Cerebellar nuclear complex (tissue), 1 donor: ENCODE measurements at places on chromosomes 11 and 22.
A peak's percentile ranks its signal among the peaks of the same experiment; 100 is the strongest.

- DNase-seq = no peak
These were observed 11.0 kb downstream of the SLC29A2 start for GRCh38 chr11:66360406-66361073.

DNA sequence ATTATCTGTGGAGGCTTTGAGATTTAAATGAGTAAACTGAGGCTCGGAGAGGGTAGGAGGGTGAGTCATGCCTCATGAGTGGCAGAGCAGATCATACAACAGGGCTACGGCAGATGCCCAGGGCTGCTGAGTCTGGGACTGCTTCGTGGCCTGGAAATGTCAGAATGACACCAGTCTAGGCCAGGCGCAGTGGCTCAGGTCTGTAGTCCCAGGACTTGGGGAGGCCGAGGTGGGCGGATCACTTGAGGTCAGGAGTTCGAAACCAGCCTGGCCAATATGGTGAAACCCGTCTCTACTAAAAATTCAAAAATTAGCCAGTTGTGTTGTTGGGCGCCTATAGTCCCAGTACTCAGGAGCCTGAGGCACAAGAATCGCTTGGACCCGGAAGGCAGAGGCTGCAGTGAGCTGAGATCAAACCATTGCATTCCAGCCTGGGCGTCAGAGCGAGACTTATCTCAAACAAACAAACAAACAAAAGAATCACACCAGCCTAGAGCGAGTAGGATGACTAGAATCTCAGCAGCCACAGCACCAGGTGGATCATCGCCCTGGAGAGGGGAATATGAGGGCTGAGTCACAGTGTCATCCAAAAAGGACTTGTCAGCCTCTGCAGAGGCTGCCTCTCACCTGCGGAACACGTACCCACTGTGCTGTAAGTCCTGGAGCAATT, 48.6 kb upstream of the ADA2 start:
- no peak for DNase-seq

GRCh38 chr22:39422101-39422500, 22.5 kb downstream of the TAB1 start:
- no peak for DNase-seq

DNA sequence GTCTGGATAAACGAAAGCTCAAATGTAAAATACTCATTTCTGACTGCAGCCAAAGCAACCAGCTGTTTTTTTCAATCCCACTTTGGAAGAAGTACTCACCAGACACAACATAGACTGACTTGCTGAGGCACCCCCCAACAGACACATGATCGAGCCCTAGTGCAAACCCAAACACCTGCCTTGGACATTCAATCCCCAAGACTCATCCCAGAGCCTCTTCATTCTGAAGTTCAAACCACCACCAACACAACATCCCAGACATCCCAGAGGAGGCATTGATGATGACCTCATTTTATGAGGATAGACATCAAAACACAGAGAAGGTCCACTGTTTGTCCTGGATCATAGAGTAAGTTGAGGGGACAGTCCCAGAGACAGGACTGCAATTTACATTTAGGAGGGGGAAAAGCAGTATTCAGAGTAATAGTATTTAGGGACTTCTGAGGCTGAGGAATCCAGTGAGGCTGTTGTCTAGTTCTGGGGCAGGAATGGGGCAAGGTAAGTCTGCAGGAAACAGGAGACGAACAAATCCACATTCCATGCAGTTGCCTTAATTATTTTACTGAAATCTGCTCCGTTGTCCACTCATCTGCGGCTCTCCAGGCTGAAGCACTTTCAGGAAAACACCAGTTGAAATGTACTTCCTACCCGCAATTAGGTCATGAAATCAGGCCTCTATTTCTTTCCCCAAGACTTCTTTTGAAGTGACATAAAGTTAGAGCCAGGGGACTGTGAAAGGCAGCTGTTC, 54.8 kb downstream of the CLPB start:
- no peak for DNase-seq

GRCh38 chr22:36160499-36160942, at the start of gene APOL3:
Gene APOL3 (minus strand): TSS chr22:36160755. CDS start chr22:36149055, 11,700 bp downstream.
- no peak for DNase-seq

DNA sequence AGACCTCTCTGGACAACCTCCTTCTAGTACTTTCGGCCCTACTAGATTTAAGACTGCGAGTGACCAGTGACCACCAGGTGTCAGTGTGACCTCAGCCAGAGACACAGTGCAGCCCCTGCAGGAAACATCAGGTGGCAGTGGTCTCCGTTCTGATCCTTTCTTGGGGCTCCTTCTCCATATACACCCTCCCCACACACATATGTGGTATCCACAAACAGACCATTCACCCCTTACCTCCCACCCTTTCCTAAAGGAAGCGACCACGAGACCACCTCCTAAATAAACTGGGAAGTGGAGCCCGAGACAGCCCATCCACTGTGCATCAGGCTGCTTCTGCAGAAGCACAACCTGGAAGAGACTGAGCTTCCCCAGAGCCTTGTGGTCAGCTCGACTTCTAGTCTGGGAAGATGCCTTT, 38.5 kb upstream of the CYP2D6 start:
- DNase-seq = peak; percentile 33

- no peak for DNase-seq
These were observed 53.0 kb upstream of the LRRC32 start for GRCh38 chr11:76723548-76723947.

- DNase-seq = no peak
These were observed 14.7 kb downstream of the LUZP2 start for GRCh38 chr11:24511511-24511910.

DNA sequence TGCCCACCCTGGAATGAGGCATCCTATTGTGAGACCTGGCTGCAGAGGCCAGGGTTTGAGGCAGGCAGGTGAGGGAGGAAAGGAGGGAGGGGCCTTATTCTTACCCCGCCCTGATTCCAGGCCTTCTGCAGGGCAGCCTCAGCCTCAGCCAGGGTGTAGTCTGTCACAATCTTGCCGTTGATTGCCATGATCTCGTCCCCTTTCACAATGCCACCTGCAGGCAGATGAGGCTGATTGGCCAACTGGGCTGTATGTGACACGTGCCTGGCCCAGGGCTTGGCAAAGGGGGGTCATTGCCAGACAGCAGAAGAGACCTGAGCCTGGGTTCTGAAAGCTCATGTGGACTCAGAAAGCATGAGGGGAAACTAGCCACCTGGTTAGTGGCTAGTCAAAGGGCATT, 21.4 kb upstream of the ABCC8 start:
- DNase-seq = no peak

DNA sequence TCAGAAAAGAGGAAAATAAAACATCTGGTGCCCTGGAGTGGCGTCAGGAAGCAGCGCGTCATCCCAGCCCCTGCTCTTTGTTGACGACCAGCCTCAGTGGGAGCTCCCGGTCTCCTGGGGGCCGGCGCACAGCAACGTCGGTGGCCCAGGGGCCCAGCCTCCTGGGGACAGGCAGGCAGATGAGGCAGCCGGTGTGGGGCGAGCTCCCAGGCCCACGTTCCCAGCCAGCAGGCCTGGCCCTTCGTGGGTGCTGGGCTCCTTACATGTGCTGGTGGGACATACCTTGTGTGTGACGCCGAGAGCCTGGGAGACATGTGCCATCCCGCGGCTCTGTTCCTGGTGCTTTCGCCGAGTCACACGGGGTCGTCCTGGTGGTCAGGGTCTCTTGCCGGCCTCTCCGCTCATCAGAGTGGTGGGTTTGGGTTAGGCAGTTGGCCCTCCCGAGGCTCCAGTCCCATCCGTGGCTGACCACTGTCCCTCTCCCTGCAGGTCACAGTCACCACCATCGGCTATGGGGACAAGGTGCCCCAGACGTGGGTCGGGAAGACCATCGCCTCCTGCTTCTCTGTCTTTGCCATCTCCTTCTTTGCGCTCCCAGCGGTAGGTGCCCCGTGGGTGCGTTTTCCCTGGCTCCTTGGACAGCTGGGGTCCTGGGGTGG, 116.7 kb downstream of the KCNQ1OT1 start:
- DNase-seq = no peak

DNA sequence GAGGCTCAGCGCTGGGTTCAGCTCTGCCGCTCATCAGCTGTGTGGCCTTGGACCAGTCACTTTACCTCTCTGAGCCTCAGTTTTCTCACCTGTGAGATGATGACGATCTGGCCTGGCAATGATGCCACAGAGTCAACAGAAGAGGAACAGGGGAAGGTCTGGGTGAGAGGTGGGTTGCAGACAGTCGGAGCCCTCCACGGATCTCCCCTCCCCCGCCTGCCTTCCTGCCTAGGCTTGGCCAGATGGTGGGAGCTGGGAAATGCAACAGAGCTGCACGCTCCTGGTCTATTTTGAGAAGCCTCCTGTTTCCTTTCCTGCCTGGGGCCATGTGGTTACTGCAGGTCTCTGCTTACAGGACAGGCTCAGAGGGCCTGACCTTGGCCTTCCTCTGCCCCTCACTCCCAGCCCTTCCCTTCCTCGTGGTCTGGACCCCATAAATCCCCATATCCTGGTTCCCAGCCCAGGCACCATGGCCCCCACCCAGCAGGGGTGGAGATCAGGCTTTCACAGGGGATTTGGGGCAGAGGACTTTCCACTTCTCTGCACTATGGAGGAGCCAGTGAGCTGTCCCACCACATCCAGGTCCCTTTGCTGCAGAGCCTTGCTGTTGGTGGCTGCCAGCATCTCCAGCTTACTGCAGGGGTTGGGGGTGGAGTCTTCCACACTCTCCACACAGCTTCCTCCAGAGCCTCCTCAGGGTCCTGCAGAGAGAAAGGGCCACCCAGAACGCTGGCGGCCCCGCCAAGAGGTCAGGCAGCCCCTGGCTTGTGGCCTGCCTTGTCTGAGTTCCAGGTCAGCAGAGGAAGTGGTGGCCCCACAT, 46.9 kb downstream of the C11orf96 start:
- no peak for DNase-seq

GRCh38 chr11:124745835-124746620, 6.0 kb downstream of the VSIG2 start:
- no peak for DNase-seq

GRCh38 chr11:130831506-130831905, 84.8 kb downstream of the SNX19 start:
- DNase-seq = no peak

DNA sequence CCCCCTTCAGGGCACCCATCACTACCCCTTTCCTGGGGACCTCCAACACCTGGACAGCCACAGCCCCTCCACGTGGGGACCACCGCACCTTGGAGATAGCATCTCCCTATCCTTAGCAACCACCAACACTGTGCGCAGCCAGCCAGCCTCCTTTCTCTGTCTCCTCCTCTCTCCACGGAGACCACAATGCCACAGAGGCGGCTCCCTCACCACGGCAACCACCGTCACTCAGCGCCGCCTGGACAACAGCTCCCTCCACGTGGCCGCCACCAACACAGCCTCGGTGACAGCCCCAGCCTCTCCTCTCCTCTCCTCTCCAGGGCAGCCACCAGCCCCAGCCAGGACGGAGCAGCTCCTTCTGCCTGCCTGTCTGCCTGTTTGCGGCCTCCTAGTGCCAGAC, 10.5 kb downstream of the ELFN2 start:
- DNase-seq = no peak

- DNase-seq = no peak
These were observed 117.3 kb downstream of the TTC28 start for GRCh38 chr22:28562324-28562723.

DNA sequence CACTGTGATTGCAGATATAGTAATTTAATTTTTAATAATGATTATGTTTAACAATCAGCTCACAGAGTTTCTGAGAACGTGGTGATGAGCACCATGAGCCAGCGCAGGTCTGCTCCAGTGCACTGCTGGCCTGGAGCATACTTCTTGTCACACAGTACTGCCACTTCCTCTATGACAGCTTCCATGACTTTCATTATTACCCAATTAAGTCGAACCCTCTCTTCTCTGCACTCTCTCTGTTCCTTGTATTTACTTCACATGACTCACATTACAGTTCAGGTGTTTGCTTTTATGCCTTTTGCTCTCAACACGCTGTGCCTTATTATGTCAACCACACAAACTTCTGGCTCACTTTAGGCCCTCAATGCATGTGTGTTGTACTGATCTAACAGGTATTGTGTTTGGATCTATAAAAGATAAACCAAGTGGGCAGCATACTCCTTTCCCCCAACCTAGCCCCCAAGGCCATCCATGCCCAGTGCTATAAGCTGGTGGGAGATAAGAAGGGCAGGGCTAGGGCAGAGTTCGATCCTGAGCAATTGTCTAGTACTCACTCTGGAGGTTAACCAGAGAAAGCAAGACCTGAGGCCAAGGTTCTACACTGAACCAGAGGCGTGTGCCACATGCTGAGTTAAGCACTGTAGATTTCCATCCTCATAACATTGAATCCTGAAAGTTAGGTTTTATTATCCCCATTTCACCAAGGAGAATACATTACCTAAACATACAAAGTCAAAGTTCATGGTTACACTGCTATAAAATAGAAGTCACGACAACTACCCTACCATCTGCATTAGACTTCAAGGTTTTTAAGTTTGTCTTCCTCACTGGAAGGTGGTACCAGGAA, 356.5 kb downstream of the INSC start:
- DNase-seq = no peak

GRCh38 chr11:128936606-128937251, 5.9 kb downstream of the TP53AIP1 start:
- DNase-seq = no peak

DNA sequence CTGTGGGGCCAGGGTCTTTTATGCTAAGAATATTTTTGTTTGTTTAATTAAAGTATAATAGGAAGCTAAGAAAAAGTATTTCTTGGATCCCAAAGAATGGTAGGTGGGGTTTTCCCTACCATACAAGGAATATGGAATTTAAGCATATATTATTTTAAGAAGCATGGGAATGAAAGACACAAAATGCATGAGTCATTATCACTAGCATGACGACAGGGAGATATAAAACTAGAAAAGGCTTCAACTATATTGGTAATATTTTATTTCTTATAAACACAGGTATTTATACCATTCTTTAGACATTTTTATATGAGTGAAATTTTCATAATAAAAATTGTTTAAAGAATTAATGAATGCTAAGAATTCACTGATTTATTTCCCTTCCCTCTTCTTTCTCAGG, 39.3 kb upstream of the SOX6 start:
- no peak for DNase-seq

GRCh38 chr11:80613655-80614054, 1172.8 kb upstream of the TENM4 start:
- DNase-seq = no peak

DNA sequence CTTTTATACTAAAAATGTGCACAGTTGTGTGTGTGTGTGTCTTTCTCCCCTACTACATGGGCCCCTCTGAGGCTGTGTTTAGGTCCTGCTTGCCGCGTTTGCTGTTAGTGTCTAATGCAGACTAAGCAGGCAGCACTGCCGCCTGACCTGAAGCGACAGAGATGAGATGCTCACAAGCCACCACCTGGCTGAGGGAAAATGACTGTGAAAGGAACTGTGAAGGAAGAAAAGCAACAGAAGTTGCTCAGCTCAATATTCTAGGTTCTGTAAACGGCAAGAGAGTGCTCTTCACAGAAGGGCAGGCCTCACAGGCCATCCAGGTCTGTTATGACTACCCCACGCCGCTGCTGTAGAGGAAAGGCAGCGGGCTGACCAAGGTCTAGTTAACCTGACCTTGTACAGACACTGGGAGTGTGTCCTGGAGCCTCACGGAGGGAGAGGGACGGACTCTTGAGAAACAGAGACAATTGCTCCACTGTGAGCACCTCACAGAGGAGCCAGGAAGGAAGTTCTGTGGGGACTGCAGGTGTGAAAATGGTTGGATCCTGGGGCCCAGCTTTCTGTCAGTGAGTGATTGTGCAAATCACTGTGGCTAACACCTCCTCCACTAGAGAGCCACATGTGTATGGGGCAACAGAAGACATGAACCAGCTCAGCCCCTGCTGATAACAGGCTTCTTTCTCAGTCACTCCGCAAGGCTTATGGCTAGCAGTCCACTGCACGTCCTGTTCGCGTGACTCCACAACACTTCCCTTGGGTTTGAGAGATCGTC, 31.3 kb upstream of the YPEL1 start:
- DNase-seq = no peak
